ENCODE measurements at places on chromosomes 1 and 21.

- DNase-seq: peak; percentile 5
Measured at GRCh38 chr1:183580281-183580682, 10.0 kb downstream of the NCF2 start.

GRCh38 chr1:5351366-5351765, 640.9 kb downstream of the NPHP4 start:
- DNase-seq: no peak

DNA sequence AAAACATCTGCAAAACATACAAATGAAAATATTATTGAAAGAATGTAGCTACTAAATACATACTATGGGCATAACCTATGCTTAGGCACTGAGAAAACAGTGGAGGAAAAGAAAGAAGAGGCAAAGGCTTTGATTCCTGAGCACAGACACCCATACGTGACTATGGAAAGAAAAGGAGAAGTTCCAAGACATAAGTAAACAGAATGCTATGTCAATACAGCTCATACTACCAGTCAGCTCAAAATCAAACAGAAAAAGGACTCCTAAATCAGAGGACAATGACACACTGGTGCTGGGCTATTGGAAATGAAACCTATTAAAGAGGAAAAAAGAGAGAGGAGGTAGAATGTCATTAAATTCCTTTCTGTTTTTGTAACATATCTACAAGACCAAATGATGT, 225.4 kb downstream of the SMYD3 start:
- DNase-seq: no peak

DNA sequence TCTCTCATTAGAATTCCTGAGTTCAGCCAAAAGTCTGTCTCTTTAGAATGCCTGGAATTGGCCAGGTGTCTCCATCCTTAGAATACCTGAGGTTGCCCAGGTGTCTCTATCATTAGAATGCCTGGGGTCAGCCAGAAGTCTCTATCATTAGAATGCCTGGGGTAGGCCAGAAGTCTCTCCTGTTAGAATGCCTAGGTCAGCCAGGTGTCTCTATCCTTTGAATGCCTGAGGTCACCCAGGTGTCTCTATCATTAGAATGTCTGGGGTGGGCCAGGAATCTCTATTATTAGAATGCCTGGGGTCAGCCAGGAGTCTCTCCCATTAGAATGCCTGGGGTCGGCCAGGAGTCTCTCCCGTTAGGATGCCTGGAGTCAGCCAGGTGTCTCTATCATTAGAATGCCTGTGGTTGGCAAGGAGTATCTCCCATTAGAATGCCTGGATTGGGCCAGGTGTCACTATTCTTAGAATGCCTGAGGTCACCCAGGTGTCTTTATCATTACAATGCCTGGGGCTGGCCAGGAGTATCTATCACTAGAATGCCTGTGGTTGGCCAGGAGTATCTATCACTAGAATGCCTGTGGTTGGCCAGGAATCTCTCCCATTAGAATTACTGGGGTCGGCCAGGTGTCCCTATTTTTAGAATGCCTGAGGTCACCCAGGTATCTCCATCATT, 43.0 kb downstream of the RNF187 start:
- DNase-seq: no peak

- DNase-seq: no peak
Measured at GRCh38 chr21:38488640-38489270, 9.5 kb downstream of the ERG start.

DNA sequence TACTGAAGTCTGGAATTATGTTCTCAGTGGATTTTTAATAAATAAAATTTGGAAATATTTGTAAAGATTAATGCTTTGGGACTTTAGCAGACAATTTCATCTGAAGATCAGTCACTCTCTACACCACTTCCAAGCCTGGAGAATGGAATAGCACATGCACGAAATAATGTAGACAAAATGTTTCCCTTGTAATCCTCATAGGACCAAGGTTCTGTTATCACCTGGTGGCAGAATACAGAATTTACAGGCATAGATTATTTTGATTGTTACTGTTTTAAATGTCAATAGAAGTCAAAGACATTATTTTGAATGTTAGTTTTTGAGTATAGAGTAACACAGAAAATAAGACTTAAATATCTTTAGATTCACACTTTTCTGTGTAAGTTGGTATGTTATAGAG, 9.1 kb upstream of the ELAVL4 start:
- DNase-seq: no peak

GRCh38 chr1:87091425-87091824, 177.0 kb downstream of the HS2ST1 start:
- DNase-seq: no peak

DNA sequence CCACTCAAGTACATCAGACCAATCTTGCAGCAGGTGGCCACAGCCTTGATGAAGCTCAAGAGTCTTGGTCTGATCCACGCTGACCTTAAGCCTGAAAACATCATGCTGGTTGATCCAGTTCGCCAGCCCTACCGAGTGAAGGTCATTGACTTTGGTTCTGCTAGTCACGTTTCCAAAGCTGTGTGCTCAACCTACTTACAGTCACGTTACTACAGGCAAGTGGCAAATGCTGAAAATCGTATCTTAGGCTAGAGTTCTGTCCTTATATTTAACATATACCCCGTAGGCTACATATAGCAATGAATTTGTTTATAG, 12.1 kb downstream of the HIPK1 start:
- no peak for DNase-seq

GRCh38 chr1:217149791-217150190, 426.6 kb upstream of the ESRRG start:
- no peak for DNase-seq

GRCh38 chr1:101309334-101310311, 72.8 kb downstream of the S1PR1 start:
- peak; percentile 47 for DNase-seq

DNA sequence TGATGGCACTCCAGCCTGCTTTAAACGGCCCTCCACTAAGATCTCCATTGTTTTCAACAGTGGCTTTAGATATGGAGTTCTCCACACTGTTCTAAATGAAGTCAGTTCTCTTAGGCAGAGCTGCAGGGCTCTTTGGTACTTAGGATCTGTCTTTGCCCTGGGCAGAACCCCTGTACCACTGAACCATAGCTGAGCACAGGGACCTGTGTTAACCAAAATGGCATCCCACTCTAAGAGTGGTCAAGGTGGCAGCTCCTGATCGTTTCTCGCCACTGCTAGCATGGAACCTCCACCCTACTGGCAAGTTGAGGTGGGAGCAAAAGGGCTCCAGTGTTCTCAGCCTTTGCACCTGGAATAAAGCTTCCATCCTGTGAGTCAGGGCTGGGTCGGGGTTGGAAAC, 186.7 kb downstream of the TM2D1 start:
- no peak for DNase-seq

GRCh38 chr1:159632922-159633321, 45.3 kb downstream of the APCS start:
- no peak for DNase-seq

- no peak for DNase-seq
Measured at GRCh38 chr1:221778535-221779142, 36.8 kb upstream of the DUSP10 start.

DNA sequence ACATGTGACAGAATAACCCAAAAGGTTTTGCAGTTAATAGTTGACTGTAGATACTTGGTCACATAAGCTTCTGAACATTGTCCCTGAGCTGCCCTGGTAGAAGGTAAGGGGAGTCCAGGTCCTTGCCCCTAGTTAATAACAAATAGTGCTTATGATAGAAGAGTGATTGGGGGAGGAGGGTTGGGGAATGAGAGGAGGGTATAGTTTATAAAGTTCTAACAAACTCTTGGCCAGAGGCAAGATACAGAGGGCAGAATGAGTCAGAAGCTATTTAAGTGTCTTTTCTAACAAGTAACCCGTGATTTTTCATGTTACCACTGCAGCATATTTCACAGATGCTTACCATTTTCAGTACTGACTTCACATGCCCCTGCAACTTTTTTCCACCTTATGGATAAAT, 26.7 kb upstream of the MYOCOS start:
- DNase-seq: no peak

DNA sequence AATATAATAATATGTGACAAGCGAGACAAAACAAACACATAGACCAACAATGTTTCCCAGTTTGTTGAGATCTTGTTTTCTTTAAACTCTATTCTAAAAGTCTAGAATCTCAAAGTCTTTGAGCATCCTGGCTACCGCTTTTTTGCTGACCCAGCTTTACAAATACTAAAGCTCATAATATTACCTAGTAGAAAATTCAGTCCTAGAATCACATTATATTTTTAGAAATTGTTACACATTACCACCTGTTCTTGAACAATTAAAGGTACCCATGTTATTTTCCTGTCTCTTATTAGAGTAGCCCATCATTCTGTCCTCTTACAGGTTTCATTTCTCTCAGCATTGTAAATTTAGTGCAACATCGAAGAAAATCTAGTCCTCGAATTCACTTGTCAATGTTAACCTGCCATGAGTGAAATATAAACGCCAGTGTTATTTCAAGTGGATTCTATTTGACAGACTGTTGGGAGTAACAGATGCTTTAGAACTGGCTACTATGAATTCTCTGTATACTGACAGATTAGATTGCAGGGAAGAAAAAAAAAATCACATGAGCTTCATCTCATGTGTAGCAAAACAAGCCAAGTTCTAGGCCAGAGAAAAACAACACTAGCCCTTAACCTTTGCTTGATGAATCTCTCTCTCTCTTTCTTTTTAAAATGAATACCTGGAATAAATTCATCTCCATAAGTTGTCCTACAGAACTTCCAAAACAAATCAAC, 851.2 kb upstream of the ADAMTS5 start:
- no peak for DNase-seq

All from stimulated activated CD4-positive, alpha-beta T cell treated with anti-CD3 and anti-CD28 coated beads, Interleukin-1b, Interleukin-23, amount 100 ng/mL, for 4 hours (primary cell).